Cardiac ventricle fibroblast (primary cell): ENCODE measurements at places on chromosomes 7 and 10. TPM values are rescaled to one million over a fixed set of nuclear protein-coding genes. Genes with fewer than 3 reads are reported as not detected.

Gene BZW2
- 63.0 and 78.5 TPM in 2 replicates for total RNA-seq

Gene SEMA3C
- 41.0 and 46.4 TPM in 2 replicates for total RNA-seq

Gene DLX6
- not detected in 2 replicates for total RNA-seq

Gene OR6B1
- not detected in 2 replicates for total RNA-seq

Gene SERPINE1
- total RNA-seq = 408 and 426 TPM in 2 replicates

Gene SLC39A12
- total RNA-seq = not detected in 2 replicates

Gene EPO
- total RNA-seq = not detected in 2 replicates

Gene PALD1
- total RNA-seq = 2.8 and 2.9 TPM in 2 replicates
